ENCODE measurements at places on chromosomes 3 and 15.

DNA sequence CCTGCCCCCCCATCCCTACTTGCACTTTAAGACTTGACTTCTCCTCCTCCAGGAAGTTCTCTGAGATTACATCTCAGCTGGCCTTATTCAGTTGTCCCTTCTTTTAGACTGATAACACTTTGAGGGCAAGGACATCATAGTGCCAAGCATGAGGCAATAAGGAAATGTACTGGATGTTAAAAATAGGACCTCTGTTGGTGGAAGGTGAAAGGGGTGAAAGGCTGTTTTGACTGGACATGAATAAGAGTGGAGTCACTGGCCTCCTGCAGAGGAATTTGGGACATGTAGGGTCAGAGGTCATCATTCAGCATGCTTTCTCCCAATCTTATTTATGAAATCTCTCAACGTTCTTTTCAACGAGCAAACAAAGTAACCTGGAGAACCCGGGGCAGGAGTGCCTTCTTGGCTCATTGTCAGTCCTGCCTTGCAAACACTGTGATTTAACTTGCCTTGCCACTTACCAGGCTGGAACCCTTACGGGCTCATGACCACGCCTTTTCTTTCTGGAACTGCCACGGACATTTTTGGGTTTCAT, 38.6 kb downstream of the TRIM71 start:
- DNase-seq, result peak; percentile 45

GRCh38 chr15:77620960-77621647, 11.6 kb downstream of the LINGO1 start:
- no peak for DNase-seq

- no peak for DNase-seq
Observed at GRCh38 chr3:129836381-129837064, 57.0 kb downstream of the TMCC1 start.

GRCh38 chr15:90143166-90143655, 40.9 kb upstream of the IDH2 start:
- no peak for DNase-seq

DNA sequence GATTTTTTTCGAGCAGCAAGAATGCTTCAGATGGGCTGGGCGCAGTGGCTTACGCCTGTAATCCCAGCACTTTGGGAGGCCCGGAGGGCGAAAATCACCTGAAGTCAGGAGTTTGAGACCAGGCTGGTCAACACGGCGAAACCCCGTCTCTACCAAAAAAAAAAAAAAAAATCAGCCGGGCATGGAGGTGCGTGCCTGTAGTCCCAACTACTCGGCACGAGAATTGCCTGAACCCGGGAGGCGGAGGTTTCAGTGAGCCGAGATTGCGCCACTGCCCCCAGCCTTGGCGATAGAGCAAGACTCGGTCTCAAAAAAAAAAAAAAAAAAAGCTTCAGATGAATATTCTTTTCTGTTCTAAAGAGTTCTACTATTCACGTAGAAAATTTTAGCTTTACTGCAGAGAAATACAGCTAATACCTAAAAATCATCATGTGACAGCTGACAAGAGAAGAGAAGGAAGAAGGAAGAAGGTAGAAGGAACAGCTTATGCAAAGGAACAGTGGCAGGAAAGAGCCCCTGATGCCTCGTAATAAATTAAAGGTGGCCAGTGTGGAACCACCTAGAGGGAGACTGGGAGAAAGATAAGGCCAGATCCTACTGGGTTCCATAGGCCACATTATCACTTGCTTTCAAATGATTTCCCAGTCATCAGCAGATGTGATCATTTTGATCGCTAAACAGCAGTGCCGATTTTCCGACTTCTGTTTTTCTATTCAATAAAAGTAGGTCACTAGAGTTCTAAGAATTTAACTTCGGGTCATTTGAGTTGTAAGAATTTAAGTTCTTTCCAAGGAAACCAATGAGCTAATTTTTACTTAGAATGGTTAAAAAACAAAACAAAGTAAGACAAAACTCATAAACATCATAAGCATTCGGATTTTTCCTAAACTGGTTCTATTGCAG, 1.5 kb downstream of the CMTM6 start:
- no peak for DNase-seq

- no peak for DNase-seq
Observed at GRCh38 chr3:108177536-108177935, 44.7 kb downstream of the IFT57 start.

DNA sequence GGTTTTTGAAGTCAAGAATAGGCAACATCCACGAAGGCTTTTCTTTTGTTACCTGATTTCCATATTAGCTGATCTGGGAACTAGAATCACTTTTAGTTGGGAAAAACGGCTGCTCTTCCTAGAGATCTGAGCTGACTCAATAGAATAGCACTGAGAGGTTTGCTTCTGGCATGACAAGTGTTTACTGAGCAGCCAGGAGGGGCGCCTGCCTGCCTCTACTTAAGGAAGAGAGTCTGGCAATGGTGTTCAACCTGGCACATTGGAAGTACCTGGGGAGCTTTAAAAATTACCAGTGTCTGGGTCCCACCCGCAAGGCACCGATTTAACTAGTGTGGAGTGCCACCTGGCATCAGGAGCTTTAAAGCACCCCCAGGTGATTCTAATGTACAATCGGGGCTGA, 34.4 kb downstream of the FAM43A start:
- no peak for DNase-seq

DNA sequence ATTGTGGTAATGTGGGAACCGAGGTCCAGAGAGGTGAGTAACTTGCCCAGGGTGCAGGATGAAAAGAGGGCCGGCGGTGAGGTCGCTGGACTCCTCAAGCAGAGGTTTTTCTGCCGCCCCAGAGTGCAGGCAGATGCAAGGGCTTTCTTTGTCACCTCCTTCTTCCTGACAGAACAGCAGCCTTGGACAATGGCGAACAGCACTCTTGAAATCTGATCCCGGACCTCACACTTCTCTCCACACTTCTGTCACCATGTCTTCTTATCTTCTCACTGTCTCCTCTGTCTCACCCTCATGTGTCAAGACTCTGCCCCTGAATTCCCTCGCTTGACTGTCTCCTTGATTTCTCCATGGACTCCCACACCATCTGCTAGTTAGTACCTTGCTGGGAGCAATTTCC, 15.4 kb upstream of the VPS8 start:
- no peak for DNase-seq

DNA sequence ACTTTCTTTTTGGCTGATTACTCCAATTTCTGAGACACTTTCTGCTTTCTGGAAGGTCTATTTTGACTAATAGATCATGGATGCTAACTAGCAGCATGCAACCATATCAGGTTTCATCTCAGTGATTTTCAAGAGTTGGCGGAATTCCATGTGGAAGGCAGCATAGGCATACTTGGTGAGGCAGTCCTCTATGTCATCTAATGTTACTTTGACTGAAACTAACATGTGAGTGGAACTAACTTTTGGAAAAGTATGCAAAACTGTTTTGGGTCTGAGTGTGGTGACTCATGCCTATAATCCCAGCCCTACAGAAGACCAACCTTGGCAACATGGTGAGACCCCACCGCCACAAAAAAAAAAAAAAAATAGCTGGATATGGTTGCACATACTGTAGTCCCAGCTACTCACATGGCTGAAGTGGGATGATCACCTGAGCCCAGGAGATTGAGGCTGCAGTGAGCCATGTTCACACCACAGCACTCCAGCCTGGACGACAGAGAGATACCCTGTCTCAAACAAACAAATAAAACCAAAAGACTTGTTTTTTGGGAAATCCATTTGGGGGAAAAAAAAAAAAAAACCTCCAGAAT, 1033.7 kb downstream of the ROBO1 start:
- peak; percentile 87 for DNase-seq

GRCh38 chr3:46124216-46125177, 83.6 kb downstream of the CCR1 start:
- DNase-seq, result peak; percentile 70

DNA sequence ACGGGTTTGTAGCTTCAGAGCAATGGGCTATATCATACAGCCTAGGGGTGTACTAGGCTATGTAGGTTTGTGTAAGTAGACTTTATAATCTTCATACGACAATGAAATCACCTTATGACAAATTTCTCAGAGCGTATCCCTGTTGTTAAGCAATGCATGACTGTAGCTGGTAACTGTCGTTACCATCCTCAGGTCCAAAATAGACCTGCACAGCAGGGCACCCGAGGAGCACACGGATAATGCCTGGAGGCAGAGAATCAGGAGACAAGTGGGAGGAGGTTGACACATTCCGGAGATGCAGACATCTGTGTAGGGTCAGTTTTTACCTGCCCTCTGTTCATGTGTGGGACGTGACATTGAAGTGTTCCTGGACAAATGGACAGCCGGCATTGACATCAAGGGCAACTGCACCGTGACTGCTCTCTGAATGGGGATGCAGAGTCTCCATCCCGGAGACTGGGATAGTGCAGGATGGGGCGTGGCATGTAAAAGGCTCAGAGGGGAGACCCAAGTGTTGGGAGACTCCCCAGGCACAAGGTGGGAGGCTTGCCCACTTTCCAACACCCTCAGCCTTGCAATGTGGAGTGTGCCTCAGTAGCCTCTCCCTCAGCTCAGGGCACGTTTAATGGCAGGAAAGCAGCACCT, 45.9 kb upstream of the PGPEP1L start:
- no peak for DNase-seq

DNA sequence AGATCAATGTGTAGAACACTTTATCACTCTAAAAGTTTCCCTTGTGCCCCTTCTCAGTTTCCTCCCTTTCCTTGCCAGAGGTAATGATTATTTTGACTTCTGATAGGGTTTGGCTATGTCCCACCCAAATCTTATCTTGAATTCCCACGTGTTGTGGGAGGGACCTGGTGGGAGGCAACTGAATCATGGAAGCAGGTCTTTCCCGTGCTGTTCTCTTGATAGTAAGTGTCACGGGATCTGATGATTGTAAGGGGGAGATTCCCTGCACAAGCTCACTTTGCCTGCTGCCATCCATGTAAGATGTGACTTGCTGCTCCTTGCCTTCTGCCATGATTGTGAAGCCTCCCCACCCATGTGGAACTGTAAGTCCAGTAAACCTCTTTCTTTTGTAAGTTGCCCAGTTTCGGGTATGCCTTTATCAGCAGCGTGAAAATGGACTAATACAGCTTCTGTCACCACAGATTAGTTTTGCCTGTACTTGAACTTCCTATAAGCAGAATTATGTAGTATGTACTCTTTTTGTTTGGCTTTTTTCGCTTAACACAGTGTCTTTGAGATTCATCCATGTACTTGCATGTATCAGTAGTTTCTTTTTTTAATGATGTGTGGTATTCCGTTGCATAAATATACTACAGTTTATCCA, 7.2 kb downstream of the FEM1B start:
- DNase-seq, result no peak

DNA sequence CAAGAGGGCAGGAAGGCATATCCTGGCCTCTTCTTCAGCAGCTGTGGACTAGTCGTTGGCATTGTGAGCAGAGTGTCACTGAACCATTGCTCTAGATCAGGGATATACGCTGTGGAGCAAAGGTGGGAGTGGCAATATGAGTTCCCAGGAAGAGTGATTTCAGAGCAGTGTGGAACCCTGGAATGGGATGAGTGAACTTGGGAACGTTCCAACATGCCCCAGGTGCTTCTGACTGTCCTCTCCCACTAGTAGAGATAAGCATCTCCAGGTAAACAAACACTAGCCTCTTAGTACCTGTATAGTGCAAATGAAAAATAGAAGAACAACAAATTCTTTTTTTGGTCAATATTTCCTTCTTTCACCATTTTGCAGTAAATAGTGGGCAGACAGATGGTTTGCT, 123.6 kb upstream of the VEPH1 start:
- DNase-seq, result no peak

DNA sequence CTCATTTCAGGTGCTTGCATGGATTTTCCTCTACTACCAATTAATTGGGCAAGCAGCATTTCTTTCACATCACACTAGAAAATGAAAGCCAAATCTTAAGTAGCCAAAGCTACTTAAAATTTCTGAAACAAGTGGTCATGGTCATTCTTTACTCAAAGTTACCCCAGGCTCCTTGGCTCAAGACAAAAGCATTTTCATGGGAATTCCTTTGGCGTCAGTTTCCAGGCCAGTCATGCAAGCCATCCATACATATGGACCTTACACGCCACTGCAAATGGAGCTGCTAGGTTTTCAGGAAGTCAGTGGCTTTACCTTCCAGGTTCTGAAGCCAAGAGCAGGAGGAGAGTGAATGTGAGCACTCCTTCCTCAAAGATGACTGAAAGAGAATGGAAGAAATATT, 83.7 kb upstream of the IL12A start:
- DNase-seq, result no peak

- DNase-seq, result peak; percentile 46
Observed at GRCh38 chr3:78690766-78691165, 1077.0 kb downstream of the ROBO1 start.

DNA sequence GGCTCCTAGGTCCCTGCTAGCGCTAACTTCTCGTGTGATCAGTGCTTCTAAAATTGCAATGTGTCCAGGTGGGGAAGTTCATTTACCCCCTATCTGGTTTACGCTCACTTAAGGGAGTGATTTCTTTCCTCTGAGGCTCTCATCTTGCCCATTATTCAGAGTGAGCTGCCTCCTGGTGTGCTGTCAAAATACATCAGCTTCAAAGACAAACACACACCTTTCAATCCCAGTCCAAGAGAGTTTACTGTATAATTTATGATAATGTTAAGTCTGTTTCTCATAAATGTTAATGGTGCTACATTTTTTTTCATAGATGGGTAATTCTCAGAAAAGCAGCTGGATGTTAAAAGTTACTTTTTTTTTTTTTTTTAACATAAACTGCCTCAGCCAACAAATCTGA, 112.3 kb downstream of the RORA start:
- no peak for DNase-seq

DNA sequence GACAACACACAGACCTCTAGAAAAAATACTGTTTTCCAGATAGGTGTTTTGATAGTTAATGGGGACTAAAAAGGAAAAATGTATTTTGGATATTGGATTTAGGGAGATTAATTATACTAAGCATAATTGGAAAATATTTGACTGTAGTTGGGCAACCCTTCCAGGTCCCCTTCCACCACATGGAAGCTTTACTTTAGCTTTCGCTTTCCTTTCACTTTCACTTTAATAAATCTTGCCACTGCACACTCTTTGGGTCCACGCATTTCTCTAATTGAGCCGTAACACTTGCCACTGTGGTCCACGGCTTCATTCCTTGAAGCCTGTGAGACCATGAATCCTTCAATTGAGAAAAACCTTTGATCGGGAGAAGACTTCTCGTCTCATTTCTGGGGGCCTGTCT, 15.5 kb downstream of the GLDN start:
- DNase-seq, result no peak

DNA sequence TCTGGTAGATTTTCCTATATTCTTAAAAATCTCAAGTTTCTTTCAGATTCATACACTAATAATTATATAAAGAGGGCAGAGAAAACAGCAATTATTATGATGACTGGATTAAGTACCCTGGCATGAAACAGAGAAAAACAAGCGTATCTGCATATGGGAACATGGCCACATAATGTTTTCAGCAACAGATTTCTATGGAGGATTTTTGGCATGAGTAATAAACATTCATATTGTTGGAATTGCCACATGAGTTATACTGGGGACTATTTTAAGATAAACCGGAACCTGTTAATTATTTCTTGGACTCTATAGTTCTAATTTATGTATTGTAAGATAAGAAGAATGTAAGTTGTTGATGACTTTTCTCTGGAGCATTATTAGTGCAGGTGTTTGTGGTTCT, 112.7 kb downstream of the OXSM start:
- no peak for DNase-seq

GRCh38 chr15:40313531-40314398, 6.0 kb upstream of the PLCB2 start:
- no peak for DNase-seq

GRCh38 chr3:137330246-137330645, 372.5 kb downstream of the IL20RB start:
- DNase-seq, result no peak

GRCh38 chr15:87527416-87527815, 729.1 kb downstream of the NTRK3 start:
- no peak for DNase-seq
